Activated naive CD4-positive, alpha-beta T cell treated with anti-CD3 and anti-CD28 coated beads, Interleukin-2, amount 50 U/mL, for 72 hours (primary cell): ENCODE measurements at places on chromosomes 2 and 18.

DNA sequence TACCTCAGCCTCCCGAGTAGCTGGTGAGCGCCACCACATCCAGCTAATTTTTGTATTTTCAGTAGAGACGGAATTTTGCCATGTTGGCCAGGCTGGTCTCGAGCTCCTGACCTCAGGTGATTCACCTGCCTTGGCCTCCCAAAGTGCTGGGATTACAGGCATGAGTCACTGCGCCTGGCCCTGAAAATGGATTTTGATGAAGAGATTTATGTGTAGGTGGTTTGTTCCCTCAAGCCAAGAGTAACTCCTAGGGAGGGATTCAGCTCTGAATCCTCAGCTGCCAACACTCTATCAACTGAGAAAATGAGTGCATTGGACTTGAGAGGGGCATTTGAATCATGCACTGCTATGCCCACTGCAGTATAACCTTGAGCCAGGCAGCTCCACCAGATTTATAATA lies 17.5 kb upstream of the LIPG start:
- DNase-seq: no peak

GRCh38 chr2:197759625-197760292 lies 25.4 kb downstream of the BOLL start:
- DNase-seq: no peak

GRCh38 chr2:54676656-54677055 lies 46.8 kb upstream of the EML6 start:
- DNase-seq: no peak

- no peak for DNase-seq
Measured at GRCh38 chr2:27408601-27409320, 630 bp downstream of the PPM1G start.

- peak; percentile 48 for DNase-seq
Measured at GRCh38 chr2:85400541-85401463, 9.4 kb downstream of the CAPG start.
